ENCODE measurements at places on chromosomes 1 and 21. TPM values are rescaled to one million over a fixed set of nuclear protein-coding genes. Genes with fewer than 3 reads are reported as not detected.
A peak's percentile ranks its signal among the peaks of the same experiment; 100 is the strongest.

DNA sequence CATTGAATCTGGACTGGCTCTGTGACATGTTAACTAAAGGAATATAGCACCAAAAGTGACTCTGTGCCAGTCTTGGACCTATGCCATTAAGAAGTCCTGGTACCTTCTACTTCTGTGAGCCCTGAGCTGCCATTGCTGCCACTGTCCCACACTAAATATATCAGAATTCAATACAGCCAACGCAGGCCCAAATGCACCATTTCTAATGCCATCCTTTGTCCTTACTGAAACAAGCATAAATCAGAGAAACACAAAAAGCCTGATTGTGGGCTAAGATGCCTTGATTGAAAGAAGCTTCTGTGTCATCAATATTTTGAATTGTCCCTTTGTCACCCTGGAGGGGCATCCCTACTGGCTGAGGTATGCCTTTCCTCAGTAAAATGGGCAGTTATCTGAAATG, 66.9 kb upstream of the NEK2 start:
- no peak for DNase-seq

DNA sequence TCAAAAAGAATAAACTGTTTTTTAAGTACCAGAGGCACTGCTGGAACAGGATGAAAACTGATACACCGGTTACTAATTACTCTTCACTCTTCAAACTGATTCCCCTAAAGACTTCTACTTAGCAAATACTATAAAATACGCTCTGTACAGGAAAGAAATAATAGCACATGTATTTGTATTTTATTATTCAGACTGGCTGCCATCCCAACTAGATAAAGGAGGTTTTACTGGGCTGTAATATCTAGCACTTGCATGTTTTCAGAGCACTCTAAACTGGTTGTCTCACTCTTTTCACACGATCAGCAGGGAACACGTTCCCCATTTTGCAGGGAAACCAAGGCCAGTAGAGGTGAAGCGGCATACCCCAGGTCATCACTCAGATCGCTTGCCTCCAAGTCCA, 9.2 kb downstream of the SMIM12 start:
- no peak for DNase-seq

Gene TRAF3IP3
- not detected for total RNA-seq

DNA sequence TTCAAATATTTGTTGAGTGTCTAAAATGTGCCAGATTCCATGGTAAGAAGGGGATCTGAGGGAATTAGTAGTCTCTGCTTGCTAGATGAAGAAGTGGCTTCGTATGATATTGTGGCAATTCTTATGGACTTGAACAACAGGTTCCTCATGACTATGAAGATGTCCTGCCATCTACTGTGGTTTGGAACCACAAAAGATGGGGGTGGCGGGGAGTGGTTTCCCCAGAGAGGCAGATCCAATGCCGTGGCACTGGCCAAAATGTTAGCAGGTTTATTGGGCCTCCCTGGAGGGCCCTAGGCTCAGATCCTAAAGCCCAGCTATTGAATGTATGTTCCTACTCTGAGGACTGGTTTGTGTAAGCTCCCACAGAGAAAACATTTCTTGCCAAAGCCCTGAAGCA, 120.8 kb downstream of the RGS2 start:
- DNase-seq, result no peak

DNA sequence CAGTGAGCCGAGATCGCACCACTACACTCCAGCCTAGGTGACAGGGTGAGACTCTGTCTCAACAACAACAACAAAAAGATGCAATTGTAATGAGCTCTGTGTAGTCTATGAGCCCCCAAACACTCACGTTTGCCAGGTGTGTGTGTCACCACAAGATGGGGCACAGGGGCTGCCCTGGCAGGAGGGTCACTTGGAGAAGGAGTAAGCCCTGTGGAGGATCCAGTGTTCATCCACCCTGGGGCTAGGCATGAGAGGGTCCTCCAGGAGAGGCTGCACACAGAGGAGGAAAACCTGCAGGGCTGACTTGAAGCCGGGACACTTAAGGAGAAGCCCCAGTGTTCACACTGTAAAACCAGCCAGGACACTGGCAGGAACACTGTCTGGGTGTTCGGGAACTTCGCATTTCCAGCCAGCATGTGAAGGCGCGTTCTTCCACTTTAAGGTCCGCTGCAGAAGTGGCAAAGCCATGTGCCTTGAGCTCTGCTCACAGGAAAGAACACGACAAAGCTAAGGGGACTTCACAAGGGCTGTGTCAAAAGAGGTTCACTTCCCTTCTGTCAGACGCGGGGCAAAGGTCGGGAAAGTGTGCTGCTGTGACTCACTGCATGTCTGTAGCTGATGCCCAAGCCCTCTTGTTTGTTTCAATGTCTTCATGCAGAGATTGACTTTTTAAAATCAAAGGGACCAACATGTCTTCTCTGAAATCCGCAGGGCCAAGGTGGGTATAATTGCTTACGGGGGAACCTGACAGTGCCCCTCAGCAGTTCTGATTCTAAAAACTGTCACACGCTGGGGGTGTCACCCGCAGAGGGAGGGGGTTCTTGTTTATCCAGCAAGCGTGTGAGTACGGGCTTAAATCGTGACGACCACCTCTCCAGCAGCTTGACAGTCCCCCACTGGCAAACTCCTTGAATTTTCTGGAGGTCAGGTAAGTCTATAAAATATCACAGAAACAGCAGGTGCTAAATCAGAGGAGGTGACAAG, 102.8 kb downstream of the RIPK4 start:
- peak; percentile 76 for DNase-seq

Gene GNG12
- total RNA-seq, result 69.9 TPM
